Stimulated activated CD4-positive, alpha-beta T cell treated with anti-CD3 and anti-CD28 coated beads, Interleukin-1b, Interleukin-23, amount 100 ng/mL, for 4 hours (primary cell): ENCODE measurements at places on chromosomes 7 and 10.

DNA sequence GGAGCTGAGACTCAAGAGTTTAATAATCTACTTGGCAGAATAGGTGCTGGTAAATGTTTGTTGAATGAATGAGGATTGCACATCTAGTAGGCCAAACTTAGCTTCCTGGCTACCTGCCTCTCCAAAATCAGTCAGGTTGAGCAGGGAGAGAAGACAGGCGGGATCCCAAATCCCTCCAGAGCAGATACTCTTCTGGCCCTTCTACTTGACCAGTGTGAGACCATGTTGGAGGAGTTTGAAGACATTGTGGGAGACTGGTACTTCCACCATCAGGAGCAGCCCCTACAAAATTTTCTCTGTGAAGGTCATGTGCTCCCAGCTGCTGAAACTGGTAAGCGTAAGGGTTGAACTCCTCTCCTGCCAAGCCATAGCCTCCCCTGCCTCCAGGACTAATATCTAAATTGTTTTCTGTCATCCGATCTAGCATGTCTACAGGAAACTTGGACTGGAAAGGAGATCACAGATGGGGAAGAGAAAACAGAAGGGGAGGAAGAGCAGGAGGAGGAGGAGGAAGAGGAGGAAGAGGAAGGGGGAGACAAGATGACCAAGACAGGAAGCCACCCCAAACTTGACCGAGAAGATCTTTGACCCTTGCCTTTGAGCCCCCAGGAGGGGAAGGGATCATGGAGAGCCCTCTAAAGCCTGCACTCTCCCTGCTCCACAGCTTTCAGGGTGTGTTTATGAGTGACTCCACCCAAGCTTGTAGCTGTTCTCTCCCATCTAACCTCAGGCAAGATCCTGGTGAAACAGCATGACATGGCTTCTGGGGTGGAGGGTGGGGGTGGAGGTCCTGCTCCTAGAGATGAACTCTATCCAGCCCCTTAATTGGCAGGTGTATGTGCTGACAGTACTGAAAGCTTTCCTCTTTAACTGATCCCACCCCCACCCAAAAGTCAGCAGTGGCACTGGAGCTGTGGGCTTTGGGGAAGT, 2.2 kb upstream of the MBLAC1 start:
- no peak for DNase-seq

- DNase-seq, result no peak
Measured at GRCh38 chr10:71191019-71191418, 21.4 kb upstream of the UNC5B start.

GRCh38 chr7:133121175-133121844, 39.4 kb upstream of the CHCHD3 start:
- no peak for DNase-seq

- peak; percentile 21 for DNase-seq
Measured at GRCh38 chr10:4234661-4235060, 449.7 kb upstream of the KLF6 start.

DNA sequence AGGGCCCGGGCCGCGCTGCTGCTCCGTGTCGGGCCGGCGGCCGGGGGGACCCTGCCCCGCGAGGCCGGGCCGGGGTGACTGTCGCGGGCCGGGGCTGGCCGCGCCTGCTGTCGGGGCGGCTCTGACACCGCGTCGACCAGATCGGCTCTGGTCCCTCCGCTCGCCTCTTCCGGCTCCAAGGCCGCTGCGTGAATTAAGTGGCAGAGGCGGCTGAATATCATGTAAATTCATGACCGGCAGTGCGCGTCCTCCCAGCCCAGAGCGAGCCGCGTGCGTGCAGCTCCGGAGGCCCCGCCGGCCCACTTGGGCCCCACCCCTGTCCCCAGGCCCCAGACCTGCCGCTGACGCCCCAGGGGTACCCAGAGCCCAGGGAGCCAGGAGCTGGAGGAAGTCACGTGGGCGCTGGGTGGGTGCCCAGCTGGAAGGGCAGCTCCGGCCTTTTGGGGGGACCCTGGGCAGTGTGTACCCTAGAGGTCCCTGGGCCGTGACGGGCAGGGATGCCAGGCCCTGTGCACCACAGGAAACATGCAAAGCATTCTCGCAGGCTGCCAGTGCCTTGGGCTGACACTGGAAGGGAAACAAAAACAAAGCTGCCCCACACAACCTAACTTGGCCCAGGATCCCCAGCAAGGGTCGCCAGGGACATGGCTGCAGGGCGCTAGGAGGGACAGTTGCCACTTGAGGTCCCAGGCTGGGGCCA, 584.0 kb upstream of the MKI67 start:
- DNase-seq, result no peak

- no peak for DNase-seq
Measured at GRCh38 chr7:2621948-2622640, 9.7 kb upstream of the TTYH3 start.

- no peak for DNase-seq
Measured at GRCh38 chr10:50993771-50994251, 80.5 kb upstream of the PRKG1 start.

DNA sequence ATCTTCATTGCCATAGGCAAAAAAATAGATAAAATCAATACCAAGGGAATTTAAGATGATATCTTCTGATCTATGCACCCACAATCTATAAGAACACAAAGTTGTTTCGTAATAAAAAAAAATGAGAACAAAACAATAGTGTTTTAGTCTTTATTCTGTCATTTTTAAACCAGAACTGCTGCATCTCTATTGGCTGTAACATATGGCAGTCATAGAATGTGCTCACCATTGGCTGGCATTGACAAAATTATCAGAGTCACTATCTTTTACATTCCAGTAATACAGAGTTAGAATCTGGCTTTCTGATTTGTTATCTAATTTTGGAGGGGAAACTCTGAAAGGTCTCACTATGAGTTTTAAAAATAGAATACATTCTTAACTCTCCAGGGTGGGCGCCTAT, 138.6 kb upstream of the CCDC6 start:
- DNase-seq, result no peak

- DNase-seq, result no peak
Measured at GRCh38 chr7:90629297-90629918, 33.3 kb downstream of the CDK14 start.
